Stimulated activated CD4-positive, alpha-beta T cell treated with anti-CD3 and anti-CD28 coated beads, Interleukin-1b, Interleukin-23, amount 100 ng/mL, for 48 hours (primary cell): ENCODE measurements at places on chromosomes 2 and 18.

DNA sequence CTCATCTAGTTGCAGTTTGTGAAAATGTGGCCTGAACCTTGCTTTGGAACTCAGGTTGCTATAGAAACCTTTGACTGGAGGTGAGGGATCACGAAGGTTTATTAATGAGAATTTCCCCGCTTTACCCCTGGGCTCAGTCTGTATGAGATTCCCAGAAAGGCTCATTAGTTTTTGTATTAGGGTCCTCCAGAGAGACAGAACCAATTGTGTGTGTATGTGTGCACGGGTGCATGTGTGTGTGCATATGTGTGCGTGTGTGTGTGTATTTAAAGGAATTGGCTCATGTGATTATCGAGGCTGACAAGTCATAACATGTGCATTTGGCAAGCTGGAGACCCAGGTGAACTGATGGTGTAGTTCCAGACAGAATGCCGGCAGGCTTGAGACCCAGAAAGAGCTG is 113.8 kb upstream of the DLX2 start:
- DNase-seq = no peak

DNA sequence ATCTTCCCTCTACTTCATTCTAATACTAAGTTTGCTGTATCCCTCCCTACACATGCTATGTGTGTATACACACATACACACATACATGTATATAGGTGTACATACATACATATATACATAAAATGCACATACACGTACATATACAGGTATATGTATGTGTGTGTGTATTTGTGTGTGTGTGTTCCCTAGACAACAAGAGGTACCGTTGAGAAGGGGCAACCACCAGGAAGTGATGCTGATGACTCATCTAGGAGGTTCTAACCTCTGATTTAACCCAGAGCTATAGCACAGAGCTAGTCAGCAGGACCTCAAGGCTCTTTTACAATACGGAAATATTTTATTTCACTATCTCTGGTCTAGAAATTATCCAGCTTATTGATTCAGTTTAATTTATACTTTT is 139.2 kb downstream of the LAMA3 start:
- peak; percentile 33 for DNase-seq

- no peak for DNase-seq
These were observed 109.2 kb downstream of the COPS8 start for GRCh38 chr2:237194906-237195305.

GRCh38 chr2:139296672-139297209 is 516.6 kb upstream of the NXPH2 start:
- DNase-seq = no peak

DNA sequence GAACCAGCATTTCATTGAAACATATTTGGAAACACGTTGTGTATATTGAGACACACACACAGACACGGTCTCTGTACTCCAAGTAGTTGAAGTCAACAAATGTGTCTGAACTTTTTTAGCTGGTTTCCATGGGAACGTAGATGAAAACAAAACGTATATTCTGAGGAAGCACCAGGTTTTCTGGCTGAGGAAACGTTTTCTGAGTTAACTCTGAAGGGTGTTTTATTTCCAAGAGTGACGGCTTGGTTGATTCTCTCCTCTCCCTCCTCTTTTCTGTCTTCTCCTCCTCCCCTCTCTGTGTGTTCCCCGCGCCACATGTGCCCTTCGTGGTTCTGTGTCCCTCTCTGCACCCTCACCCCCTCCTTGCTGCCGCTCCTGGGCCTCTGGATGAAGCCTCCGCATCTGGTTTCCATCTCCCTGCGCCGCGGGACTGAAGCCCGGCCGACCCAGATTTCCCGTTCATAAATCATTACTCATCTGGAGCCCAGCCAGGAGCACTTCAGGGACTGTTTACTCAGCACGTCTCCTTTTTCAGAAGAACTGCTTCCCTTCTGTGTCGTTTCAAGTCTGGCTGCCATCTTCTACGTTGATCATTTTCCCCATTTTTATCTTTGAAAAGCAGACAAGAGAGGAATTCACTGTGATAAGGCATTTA is 122.7 kb downstream of the COL6A3 start:
- DNase-seq = peak; percentile 61

- no peak for DNase-seq
These were observed 195.9 kb downstream of the SH3RF3 start for GRCh38 chr2:109324861-109325260.

DNA sequence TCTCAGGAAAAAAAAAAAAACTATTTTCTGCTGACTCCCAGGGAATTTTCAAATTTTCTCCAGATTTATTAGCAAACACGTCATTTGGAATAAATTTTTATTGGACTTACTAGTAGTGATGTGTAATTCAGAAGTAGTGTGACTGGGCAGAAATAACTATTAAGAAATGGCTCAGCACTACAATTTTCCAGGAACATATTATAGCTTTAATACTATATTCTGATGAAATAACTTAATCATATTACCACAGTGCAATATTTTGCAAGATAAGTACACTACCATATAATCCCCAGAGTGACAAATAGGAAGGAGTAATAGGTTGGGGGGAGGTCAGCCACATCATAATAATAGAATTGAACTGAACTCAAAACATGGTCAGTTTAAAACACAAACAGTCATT is 19.7 kb upstream of the TNFAIP6 start:
- DNase-seq = no peak

DNA sequence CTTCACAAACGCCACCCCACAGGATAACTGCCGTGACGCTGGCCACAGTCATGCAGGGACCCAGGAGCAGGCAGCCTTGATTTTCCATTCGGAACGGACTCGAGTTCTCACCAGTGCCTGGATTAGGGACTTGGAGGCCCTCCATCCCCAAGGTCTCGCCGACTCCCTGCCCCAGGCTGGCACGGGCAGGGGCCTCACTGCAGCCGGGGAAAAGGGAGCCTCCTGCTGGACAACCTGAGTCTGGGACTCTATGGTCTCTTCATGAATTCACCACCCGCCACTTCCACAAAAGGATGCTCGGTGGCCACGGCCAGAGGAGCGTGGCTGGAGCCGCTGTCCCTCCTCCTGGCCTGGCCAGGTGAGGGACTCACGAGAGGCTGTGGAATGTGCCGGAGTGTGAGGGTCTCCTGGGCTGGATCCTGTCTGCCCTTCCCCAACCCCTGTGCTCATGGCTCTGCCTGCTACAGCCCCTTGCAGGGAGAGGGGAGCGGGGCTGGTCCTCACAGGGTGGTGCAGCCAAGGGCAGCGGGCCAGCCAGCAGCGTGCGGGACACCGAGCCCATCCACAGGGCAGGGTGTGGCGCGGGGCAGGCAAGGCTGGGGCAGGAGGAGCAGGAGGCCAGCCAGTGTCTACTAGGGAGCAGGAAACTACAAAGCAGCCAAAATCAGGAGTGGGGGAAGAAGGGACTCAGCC is 42.3 kb downstream of the AQP12A start:
- DNase-seq = no peak

- DNase-seq = no peak
These were observed 12.9 kb upstream of the MRO start for GRCh38 chr18:50832754-50833153.

- no peak for DNase-seq
These were observed 117.8 kb upstream of the TWIST2 start for GRCh38 chr2:238730001-238730669.

- no peak for DNase-seq
These were observed 963.0 kb downstream of the TDRD15 start for GRCh38 chr2:22086726-22087125.

DNA sequence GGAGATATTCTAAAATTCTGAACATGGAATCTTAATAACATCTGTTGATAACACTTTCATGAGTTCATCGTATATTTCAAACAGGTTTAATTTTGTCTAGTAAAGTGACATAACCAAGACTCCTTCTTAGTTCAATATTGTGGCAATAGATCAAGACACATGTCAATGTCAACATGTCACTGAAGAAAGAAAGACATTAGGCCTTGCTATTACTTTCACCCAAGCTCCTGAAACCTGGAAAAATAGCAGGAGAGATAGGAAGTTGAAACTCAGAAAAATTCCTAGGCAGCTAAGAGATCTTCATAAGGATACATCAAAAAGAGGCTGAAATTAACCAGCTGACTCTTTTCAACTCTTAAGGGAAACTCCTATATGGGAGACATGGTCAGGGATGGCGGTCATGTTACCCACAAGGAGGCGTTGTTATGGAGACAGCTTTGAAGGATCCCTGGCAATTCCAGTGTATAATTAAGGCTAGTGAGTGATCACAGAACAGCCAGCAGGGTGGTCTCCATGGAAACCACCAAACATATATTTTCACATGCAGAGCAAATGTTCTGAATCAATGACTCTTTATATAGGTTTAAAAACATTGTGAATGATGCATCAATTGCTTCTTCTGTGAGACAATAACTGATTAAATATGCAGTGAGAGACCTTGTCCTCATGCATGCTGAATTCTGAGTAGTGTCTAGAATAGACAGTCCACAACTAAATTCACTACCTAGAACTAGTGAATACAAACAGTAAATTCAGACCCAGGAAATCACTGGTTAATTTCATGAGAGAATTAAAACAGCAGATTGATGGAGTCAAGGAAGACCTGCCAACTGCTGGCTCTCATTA is 115.3 kb upstream of the RIOK3 start:
- DNase-seq = no peak

DNA sequence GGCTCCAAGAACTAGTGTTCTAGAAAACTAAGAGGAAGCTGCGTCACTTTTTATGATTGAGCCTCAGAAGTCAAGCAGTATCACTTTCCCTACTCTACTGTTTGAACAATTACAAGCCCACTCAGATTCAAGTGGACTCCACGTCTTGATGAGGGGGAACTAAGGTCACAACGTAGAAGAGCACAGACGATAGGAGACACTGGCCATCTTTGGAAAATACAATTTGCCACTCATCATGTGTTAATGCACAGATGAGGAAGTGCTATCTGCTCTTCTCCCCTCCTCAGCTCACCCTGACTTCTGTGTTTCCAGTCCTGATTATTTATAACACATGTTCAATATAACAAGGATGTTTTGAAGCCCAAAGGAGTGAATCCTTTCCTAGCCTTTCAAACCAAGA is 76.1 kb upstream of the CYP1B1 start:
- no peak for DNase-seq

- DNase-seq = no peak
These were observed 79.9 kb downstream of the EPAS1 start for GRCh38 chr2:46377101-46377581.

- DNase-seq = no peak
These were observed 58.2 kb downstream of the MYO1B start for GRCh38 chr2:191303140-191304005.

DNA sequence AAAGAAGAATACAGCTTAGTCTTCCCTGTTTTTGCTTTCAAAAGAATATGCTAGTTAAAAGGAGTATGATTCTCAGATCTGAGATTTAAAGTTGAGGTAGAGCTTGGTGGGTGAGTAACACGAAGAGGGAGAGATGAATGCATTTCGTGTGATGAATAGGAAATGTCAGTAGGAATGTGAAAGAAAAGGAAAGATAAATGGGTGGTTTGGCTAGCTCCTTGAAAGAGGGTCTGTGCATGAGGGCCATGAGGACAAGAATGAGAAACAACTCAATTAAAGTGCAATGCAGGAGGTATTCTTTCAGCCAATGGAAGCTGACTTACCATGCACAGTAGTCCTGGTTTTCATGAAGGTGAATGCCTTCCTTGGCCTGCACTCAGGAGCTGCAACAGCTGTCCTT is 248.2 kb downstream of the HNMT start:
- no peak for DNase-seq

DNA sequence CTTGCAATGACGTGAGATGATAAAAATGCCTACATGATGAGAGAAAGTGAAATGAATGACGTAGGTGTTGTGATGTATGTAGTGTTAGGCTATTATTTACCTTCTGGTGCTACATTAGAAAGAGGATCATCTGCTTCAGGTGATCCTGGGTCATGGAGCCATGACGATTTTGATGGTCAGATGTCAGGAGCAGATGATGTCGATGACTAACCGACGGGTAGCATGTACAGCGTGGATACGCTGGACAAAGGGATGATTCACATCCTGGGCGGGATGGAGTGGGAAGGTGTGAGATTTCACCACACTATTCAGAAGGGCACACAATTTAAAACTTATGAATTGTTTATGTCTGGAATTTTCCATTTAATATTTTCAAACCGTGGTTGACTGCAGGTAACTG is 43.5 kb upstream of the ACVR1C start:
- DNase-seq = no peak

GRCh38 chr2:215370112-215370965 is 58.5 kb downstream of the ATIC start:
- DNase-seq = no peak

DNA sequence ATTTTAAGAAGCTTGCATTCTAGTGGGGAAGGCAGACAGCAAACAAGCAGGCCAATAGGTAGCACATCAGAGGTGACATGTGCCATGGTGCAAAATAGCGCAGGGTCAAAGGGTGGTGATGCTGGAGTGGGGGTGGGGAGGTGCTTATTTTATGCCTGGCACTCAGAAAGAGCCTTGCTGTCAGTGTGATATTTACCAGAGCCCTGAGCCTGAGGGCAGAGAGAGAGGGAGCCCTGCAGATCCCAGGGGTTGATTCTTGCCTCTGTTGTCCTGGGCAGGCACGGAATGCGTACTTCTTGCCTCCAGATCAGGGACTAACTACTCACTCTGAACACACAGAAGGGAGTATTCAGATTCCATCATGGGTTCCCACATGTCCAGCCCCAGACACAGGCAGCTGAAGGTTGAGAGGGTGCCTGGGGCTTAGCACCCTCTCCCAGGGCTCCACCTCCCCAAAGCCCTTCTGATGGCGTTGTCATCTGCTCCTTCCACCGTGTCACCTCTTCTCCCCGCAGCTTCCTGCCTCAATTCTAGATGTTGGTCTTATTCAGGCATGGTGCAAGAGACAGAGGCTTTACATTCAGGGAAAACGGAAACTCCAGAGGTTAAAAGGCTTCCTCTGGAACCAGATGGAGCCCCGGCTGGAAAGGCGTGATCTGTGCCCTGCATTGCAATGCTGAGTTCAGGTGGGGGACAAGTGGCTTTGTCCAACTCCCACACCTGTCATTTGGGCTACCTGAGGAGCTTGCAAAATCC is 252.3 kb downstream of the HAUS1 start:
- no peak for DNase-seq

GRCh38 chr2:44560941-44561340 is 199.2 kb downstream of the CAMKMT start:
- DNase-seq = no peak

GRCh38 chr2:126942427-126943203 is 43.9 kb downstream of the TEX51 start:
- DNase-seq = no peak

GRCh38 chr2:65075176-65075575 is 19.0 kb downstream of the CEP68 start:
- no peak for DNase-seq

DNA sequence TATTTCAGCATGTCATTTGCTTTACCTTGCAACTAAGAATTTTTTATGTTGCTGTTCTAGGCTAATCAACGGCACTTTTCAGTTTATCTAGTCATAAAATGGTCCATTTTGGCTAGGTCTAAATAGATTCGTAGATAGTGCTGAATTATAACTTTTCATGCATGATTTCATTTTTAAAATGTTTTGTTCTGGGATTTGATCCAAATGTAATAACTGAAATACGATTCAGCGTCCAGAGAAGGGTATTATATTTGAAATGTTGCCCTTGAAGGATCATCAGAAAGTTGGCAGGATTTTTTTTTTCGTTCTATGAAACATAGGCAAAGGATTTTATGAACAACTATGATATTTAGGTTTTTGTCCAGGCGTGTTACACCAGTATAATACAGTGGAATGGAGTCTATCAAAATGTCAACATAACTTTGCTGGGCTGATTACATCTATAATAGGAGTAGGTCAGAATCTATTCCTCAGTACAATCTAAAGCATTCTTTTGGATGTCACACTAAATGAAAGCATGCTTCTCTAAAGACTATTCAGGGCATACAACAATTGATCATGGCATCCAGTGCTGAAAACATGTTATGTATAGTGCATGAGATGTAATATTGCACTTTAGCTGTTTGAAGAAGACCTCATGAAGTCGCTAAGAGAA is 24.8 kb downstream of the TTC27 start:
- DNase-seq = no peak
